Progenitor cell of endocrine pancreas (in vitro differentiated cells): ENCODE measurements at places on chromosomes 12 and 14. TPM values are rescaled to one million over a fixed set of nuclear protein-coding genes. Genes with fewer than 3 reads are reported as not detected.

SLC5A8 gene
- 0.12 TPM in 1 of 2 replicates, not detected in the other for total RNA-seq

ENDOU gene
- total RNA-seq: not detected in 2 replicates

MYH7 gene
- not detected in 2 replicates for total RNA-seq

HPD gene
- total RNA-seq: not detected in 2 replicates

NPFF gene
- total RNA-seq: not detected in 2 replicates

SSTR1 gene
- total RNA-seq: 4.0 and 4.4 TPM in 2 replicates

ABCD2 gene
- total RNA-seq: not detected in 2 replicates

- DNase-seq: no peak
Measured at GRCh38 chr12:98418357-98419075, 96.9 kb upstream of the TMPO start.

- DNase-seq: no peak
Measured at GRCh38 chr12:1305791-1306500, 288.4 kb downstream of the FBXL14 start.

DNA sequence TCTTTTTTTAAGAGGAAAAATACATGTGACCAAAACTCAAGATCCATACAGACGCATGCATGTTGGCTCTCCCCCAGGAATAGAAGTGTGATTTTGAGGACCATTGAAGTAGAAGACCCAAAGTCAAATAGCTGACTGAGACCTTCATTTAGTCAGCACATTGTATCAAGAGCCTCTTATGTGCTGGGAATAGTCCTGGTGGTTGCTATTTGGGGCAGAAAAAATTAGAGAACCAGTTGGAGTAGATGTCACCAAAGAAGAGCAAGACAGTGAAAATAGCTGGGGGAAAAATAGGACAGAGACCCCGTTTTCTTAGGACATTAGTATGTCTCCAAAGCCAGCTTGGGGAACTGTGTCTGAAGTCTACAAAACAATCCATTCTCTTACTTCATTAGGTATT lies 93.6 kb downstream of the PELI2 start:
- DNase-seq: no peak

DNA sequence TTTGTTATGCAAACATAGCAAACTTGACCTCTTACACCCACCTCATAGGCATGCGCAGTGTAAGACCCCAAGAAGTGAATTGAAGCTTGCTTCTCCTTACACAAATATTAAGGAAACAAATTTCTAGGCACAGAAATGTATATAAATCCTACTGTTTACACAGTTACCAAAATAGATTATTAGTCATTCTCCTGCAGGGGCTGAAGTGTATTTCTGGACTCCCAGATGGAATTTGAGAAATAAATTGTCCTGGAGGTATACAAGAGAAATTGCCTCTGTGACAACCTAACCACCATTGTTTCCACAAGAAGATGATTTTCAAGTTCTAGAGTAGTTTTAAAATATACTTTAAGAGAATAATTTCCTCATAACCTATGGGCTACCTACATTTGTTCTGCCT lies 656.0 kb upstream of the MDGA2 start:
- DNase-seq: no peak

GRCh38 chr12:66698558-66698957 lies 19.7 kb upstream of the GRIP1 start:
- DNase-seq: no peak

DNA sequence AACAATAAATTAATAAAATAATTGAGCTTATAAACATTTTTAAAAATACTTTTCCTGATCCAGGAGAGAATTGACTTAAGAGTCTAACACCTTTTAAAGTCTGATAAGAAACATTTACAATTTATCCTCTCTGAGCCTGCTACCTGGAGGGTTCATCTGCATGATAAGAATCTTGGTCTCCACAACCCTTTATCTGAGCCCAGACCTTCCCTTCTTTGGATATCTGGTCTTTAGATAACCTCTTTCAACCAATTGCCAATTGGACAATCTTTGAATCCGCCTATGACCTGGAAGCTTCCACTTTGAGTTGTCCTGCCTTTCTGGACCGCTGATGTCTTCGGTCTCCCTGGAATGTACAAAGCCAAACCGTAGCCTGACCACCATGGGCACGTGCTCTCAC lies 1393.3 kb upstream of the TMEM132C start:
- no peak for DNase-seq

- no peak for DNase-seq
Measured at GRCh38 chr12:124477107-124477915, 90.1 kb downstream of the NCOR2 start.

- DNase-seq: no peak
Measured at GRCh38 chr12:6827437-6827911, 733 bp upstream of the P3H3 start.

DNA sequence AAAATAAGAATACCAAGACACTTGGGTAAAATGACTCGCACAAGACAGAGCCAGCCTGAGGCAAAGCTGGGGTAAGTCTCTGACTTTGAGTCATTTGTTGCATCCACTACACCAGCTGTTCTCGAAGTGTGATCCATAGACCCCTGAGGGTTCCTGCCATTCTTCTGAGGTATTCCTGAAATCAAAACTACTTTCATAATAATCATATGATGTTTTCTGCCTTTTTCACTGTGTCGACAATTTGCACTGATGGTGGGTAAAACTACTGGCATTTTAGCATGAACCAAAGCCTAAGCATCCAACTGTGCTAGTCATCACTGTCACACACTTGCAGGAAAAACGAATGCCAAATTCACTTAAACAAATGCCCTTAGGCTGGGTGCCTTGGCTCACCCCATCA lies 135.5 kb upstream of the FUT8 start:
- DNase-seq: no peak

- DNase-seq: no peak
Measured at GRCh38 chr14:81533212-81533535, 479 bp downstream of the SEL1L start.

DNA sequence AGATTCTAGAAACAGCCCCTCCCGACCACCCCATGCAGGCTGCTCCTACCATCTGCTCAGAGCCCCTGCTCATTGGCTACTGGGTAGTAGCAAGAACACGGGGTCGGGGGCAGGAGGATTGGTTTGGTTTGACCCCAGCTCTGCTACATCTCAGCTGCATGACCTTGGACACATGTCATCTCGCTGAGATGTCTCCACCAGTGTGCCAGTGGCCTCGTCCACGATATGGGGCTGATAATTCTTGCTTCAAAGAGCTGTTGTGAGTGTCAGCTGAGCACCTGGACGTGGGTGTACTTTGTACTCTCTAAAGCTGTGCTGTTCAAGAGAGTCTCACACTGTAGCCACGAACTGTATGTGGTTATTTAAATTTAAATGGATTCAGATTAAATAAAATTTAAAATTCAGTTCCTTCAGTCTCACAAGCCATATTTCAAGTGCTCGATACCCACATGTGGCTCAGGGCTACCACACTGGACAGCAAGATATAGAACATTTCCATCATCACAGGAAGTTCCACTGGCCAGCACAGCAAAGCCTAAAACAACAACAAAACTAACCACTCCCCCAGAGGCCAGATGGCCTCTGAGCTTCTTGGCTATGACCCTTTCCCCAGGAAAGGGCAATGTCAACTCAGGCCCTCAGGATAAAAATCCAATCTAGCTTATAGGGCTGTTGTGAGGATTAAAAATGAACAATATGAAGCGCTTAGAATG lies 18.6 kb downstream of the LTBP2 start:
- DNase-seq: no peak
